C1 segment of cervical spinal cord (tissue), 14 donors: ENCODE measurements at places on chromosomes 6 and 20.

DNA sequence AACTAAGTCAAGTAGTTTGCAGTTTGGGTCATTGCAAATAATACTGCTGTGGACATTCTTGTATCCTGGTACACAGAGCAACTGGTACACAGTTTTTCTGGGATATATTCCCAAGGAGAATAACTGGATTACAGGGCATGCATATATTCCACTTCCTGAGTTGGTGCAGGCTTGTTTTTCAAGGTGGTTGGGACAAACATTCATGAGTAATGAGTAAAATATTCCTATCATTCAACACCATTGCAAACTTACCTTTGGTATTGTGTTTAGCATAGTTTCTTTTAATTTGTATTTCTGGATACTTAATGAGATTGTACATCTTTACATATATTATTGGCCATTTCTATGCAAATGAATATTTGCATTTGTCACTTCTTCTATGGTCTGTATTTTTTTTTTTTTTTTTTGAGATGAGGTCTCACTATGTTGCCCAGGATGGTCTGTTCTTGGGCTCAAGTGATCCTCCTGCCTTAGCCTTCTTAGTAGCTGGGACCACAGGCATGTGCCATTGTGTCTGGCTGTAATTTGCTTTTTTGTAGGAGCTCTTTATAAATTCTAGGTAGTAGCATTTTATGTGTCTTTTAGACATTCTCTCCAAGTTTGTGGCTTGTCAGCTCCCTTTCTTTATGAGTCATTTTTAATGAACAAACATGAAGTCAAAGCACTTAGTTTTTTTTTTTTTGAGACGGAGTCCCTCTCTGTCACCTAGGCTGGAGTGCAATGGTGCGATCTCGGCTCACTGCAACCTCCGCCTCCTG, 158.7 kb downstream of the SOX4 start:
- no peak for DNase-seq

DNA sequence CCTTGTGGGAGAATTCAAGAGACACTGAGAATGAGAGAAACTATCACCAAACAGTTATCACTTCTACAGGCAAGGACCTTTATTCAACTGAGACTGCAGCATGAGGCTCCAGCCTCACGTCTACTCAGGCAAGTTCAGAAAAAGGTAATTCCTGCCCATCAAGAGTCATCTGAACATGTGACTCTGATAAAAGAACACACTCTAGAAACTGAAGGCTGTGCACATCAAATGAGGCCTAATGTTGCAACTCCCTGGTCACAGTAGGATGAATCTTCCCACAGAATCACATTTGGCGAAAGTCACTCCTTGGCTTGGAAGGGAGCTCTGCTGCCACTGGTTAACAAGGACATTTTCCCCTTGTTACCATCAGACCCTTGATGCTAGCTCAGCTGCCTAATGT, 71.2 kb upstream of the EMILIN3 start:
- no peak for DNase-seq

DNA sequence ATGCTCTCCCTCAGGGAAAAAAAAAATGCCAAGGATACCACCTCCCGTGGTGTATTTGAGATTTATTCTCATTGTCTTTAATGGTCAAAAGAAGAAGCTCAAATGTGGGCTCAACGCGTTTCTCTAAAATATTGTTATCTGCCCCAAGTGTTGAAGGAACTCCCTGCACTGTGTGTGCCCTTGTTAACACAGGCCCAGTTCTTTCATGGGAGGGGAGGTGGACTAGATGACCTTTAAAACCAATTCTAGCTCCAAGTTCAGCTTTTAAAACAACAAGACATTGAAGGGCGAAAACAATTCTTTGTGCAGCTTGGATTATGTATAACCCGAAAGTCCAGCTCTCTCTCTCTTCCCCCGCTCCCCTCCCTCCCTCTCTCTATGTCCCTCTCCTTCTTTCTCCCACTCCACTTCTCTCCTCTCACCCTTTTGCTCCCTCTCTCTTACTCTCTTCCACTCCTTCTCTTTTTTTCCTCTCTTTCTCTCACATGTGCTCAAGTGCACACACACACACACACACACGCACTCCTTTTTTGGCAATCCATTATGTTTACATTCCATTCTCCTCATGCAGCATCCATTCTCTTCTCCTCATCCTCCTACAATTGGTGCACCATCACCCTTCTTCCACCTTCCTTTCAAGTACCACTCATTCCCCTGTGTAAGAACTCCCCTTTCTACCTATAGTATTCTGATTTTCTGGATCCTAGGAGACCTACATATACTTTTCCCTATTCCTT, 8.5 kb downstream of the HLA-DMB start:
- DNase-seq, result no peak

GRCh38 chr20:62804021-62804626, 511 bp upstream of the OGFR start:
- DNase-seq, result no peak

DNA sequence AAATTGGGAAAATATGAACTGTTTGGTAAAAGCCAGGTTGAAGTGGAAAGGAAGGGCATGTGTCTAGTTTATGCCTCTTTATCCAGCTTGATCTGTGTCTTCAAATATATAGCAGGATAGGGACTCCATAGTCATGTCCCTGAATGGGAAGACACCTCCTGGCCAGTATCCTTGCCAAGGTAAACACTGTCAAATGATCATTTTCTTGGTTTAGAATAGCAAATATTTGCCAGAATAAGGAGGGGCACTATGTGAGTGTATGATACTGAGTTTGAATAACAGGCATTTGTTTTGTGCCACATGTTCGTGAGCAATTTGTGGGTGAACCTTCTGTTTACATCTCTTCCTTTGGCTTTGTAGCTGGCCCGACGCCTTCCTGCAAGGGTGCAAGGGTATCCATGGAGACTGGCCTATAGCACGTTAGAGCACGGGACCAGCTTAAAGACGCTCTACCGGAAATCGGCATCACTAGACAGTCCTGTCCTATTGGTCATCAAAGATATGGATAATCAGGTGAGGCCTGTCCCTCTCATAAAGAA, 34.2 kb upstream of the HINT3 start:
- DNase-seq, result no peak

GRCh38 chr20:51233345-51233744, 210.4 kb upstream of the KCNG1 start:
- no peak for DNase-seq

DNA sequence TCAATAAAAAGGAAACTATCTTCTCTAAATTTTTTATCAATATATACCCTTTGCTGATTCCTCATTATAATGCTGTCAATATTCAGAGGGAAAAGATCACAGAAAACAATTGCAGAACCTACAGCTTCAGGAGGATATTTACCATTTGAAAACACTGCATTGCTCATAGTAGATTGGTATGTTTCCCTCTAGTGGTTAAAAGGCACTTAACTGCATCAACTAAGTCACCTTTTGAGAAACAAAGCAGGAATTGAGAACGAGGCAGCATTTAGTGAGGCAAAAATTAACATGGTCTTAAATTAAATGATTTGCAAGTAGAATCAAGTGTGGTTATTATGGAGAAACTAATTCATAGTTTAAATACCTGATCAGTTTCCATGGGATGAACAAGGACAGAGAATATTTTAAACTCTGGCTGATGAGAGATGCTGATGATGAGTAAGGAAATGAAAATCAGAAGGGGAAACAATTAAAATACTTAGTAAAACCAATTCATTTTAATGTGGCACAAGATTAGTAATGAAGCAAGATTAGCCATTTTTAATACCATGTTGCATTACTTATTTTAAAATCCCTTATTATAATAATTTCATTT, 642.1 kb downstream of the EPHA7 start:
- no peak for DNase-seq

GRCh38 chr6:31680226-31681134, at the start of gene LY6G5C:
Gene LY6G5C (minus strand): TSS chr6:31681067. CDS start chr6:31680373, 694 bp downstream.
- peak; percentile 59 for DNase-seq

GRCh38 chr6:74410630-74411029, 714.6 kb downstream of the CD109 start:
- DNase-seq, result no peak

DNA sequence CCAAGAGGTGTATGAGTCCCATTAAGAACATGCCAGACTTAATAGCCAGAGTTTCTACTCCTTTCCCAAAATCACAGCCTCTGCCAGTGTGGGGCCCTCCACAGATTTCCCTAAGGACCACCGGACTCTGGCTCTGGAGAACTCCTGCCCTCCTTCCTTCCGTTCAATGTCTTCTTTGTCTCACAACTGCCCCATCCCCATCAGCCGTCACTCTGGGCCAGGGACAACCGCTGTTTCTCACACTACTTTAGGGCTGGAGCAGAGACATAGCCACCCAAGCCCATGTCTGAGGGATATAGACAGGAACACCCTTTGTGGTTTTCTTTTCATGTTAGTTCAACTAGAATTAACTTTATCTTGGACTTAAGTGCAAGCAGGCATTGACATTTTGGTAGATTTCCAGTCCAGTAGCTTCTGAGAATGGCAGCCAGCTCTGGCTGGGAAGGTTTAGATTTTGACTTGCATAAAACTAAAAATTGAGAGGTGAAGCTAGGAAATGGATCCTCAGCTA, 6.7 kb upstream of the ACSS1 start:
- DNase-seq, result no peak

DNA sequence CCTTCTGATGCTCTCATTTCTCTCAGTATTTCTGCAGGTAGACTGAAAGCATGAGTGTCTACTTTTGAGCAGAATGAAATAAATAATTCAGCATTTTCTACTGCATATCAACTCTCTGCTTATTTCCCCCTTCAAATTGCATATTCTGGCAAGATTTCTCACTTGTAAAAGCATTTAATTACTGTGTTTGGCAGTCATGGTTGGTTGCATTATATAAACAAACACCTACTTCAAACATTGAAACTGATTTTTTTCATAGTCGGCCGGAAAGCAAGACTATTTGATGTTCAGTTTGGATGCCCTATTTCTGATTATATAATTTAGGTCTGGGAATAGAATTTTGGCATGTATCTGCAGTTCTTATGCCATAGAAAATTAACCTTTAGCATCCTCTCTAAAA, 73.1 kb downstream of the PLEKHG1 start:
- DNase-seq, result no peak

- no peak for DNase-seq
Measured at GRCh38 chr6:157283330-157283898, 39.9 kb downstream of the TMEM242 start.

DNA sequence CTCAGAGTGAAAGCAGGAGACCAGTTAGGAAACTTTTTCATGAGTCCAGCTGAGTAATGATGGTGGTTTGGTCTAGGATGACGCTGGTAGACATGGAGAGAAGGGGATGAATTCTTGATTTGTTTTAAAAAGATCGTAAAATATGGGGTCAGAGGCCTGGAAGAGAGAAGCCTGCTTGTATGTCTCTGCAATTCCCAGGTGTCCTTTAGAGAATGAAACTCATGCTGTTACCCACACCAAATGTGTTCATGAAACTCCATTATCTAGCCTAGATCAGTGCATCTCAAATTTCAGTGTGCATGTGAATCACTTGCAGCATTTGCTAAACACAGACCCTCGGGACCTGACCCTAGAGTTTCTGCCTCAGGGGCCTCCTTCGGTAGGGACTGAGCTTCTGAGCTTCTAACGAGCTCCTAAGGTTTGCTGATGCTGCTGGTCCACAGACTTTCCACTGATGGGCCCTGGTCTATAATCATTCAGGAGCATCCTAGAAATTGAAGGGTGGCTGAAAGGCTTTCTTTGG, 302.0 kb upstream of the PLCB4 start:
- no peak for DNase-seq

- no peak for DNase-seq
Measured at GRCh38 chr20:31641391-31641790, 3.7 kb downstream of the COX4I2 start.

DNA sequence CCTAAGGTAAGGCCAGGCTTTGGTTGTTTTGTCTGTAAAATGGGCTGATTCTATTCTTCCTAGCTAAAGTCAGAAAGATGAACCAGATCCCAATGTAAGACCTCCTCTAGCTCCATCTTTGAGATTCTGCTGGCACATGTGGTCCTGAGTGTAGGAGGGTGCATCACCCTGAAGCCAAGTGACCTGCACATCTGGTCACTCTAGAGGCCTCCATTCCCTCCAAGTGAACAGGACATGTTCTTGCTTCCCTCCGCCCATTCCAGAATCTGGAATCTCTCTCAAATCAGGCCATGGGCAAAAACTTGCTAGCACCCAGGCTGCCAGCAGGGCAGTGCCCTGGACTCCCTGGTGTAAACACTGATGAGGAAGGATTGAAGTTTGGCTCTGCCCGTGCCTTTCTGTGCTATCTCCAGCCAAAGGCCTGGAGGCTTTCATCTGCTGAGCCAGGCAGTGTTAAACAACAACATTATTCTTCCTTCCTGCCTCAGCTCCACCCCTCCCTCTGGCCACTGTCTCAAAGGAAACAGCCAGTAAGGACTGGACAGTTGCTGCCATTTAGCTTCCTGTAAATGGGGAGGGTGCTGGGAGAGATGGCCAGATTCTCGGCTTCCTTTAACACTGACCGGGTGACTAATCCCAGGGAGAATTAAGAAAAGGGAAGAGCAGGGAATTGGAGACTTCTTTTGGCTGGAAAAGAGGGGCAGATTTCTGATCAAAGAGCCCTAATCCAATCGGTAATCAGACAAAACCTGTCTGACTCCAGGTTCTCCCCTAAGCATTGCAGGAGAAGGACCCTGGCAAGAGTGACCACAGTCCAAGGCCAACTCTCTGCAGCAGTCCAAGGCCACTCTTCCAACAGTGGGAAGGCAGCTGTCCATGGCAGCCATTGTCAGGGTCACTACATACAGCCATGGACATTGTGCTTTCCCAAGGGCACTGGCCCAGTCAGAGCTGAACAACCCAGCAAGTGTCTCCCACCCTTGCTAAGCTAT, 19.5 kb upstream of the ADGRF1 start:
- DNase-seq, result no peak

GRCh38 chr6:74749211-74750147, 456.4 kb downstream of the COL12A1 start:
- no peak for DNase-seq

DNA sequence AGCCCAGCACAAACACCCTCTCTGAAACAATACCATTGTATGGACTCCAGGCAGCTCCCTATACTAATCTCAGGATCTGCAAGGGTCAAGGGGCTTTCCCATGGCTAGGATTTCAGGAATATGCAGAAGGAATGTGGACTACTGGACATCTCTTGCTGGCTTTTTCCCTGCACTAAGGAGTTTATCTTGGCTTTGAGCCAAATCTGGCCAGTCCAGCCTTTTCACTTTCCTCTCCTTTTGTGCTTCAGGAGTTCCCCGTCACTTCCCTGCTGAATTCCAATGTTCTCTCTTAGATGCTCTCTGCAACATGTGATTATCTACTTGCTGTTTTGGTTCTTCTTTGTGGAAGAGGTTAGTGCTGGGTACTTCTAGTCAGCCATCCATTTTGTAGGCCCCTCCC, 568.2 kb downstream of the HDGFL1 start:
- DNase-seq, result no peak

DNA sequence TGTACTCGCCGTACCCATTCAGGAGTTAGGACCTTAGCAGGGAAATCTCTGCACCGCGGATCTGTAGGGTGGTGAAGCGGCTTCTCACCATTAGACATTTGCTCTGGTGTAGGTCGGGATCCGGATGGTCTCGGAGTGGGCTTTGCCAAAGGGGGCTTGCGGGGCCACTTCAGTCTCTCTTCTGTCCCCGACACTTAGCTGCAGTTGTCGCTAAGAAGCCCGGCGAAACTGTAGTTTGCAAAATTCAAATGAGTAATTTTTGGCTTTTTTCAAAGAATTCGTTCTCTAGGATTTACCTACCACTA, 433 bp downstream of the QRSL1 start:
- no peak for DNase-seq

- peak; percentile 67 for DNase-seq
Measured at GRCh38 chr6:117482240-117483003, at the start of gene DCBLD1. Gene DCBLD1 (plus strand): TSS chr6:117482674. CDS start chr6:117482782, 108 bp downstream.

- no peak for DNase-seq
Measured at GRCh38 chr20:33132513-33133372, 35.2 kb upstream of the BPIFA2 start.
